ENCODE measurements at places on chromosomes 7 and 10.

DNA sequence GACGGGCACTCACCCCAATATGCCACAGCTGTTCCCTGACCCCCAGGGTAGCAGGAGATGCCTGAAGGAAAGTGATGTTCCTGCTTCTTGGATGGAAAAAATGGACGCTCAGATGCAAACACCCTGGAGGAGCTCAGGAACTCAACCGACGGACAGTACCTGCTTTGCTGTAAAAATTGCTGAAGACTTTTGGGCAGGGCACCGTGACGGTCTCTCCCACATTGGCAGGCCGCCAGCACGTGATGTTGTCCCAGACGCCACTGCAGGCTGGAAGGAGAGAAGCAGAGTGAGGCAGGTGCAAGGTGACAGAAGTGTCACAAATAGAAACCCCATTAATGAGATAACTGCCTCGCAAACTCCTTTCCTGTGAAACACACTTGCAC, 35.0 kb downstream of the VIPR2 start:
- no peak for DNase-seq

- DNase-seq, result no peak
Measured at GRCh38 chr10:16049782-16050181, 189.5 kb upstream of the MINDY3 start.

GRCh38 chr7:105648561-105649401, 67.5 kb upstream of the EFCAB10 start:
- no peak for DNase-seq

DNA sequence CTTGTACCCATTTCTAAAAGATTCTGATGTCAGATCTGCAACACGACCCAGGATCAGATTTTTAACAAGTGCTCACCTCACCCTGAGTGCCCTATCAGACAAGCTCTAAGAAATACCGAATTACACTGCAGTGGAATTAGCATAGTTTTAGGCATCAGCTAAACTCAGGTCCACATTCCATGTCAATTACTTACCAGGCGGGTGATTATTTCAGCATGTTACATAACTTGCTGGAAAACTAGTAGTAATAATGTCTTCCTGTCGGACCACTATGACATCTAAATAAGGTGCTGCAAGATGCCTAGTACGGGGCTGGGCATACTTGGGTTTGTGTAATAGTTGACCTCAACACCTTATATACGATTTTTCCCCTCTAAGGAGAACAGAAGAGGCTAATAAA, 21.0 kb downstream of the TRIL start:
- no peak for DNase-seq

GRCh38 chr7:67554986-67555385, 558.4 kb downstream of the TYW1 start:
- no peak for DNase-seq

DNA sequence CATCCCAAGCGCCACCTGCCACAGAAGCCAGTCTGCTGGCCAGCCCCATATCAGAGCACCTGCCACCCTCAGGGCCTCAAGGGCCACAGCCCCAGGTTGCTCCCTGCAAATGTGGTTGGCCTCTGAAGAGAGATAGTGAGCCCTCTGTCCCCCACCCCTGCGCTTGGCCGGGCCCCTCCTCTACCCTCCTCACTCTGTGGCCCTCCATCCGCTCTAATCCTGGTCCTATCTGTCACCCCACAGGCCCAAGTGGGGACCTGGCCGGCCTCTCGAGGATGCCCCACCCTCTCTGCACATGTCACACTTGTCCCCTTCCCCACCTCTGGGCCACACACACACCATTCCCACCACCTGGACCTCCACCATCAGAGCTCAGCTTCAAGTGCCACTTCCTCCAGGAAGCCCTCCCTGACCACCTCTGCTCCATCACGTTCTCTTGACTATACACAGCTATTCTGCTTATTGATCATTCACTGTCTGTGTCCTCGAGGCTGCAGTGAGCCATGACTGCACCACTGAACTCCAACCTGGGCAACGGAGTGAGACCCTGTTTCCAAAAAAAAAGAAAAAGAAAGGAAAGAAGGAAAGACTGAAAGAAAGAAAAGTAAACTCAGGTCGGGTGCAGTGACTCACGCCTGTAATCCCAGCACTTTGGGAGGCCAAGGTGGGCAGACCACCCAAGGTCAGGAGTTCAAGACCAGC, 42.4 kb downstream of the TNRC18 start:
- no peak for DNase-seq

- DNase-seq, result no peak
Measured at GRCh38 chr10:125933693-125934092, 37.3 kb downstream of the FANK1 start.

Measured in fibroblast of skin of left quadriceps (primary cell).